ENCODE measurements at places on chromosomes 12 and 14.

DNA sequence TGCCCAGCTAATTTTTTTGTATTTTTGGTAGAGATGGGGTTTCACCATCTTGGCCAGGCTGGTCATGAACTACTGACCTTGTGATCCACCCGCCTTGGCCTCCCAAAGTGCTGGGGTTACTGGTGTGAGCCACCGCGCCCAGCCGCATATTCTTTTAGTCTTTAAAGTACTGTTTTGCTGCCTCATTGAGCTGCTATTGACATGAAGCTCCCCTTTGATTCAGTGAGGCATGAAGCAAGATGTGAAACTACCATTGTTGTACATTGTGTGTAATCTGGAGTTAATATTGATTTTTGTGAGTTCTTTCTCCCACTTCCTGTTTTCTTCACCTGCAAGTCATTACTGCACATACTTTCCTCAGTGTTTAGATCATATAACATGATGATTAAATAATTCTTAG is 80.8 kb downstream of the MNAT1 start:
- DNase-seq = no peak
- no peaks in the 10 kb centered on the region for H3K27me3 ChIP-seq
- H3K36me3 ChIP-seq = no peaks in the 10 kb centered on the region
- H3K27ac ChIP-seq = no peak overlapping the region
- H3K4me3 ChIP-seq = no peak overlapping the region

DNA sequence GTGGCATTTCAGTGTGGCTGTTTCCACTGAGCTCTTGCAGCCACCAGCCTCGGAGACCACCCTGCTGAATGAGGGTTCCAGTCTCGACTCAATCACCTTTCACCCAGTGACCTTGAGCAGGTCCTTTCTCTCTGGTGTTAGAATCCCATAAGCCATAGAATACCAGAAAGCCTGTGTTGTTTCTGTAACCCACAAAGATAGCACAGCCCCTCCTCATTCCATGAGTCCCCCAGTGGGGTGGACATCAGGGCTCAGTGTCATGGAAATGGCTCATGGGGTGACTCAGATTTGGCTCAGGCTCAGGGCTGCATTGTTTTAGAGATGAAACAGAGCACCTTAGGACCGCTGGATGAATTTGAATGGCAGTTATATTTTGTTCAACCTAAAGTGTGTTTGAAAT is 171.5 kb downstream of the PTPN11 start:
- no peaks in the 10 kb centered on the region for H3K27me3 ChIP-seq
- no peaks in the 10 kb centered on the region for H3K4me1 ChIP-seq
- no peak overlapping the region for H3K27ac ChIP-seq
- H3K4me3 ChIP-seq = no peak overlapping the region

GRCh38 chr14:94110552-94111181 is at the start of gene IFI27:
Gene IFI27 (plus strand): TSS chr14:94110736.
- no peak within 1 kb of the TSS for H3K4me3 ChIP-seq
- no peaks in the 10 kb centered on the region for H3K36me3 ChIP-seq
- no peaks in the 10 kb centered on the region for H3K27me3 ChIP-seq
- no peak for DNase-seq
- no peaks in the 10 kb centered on the region for H3K4me1 ChIP-seq
- no peak within 1 kb of the TSS for H3K27ac ChIP-seq

- H3K36me3 ChIP-seq = no peaks in the 10 kb centered on the region
- no peak for DNase-seq
- H3K27me3 ChIP-seq = no peaks in the 10 kb centered on the region
- no peak overlapping the region for H3K27ac ChIP-seq
These were observed 52.3 kb upstream of the ATP2A2 start for GRCh38 chr12:110228756-110229155.
